Motor neuron (in vitro differentiated cells): ENCODE measurements at places on chromosomes 2 and 18.
A peak's percentile ranks its signal among the peaks of the same experiment; 100 is the strongest.

DNA sequence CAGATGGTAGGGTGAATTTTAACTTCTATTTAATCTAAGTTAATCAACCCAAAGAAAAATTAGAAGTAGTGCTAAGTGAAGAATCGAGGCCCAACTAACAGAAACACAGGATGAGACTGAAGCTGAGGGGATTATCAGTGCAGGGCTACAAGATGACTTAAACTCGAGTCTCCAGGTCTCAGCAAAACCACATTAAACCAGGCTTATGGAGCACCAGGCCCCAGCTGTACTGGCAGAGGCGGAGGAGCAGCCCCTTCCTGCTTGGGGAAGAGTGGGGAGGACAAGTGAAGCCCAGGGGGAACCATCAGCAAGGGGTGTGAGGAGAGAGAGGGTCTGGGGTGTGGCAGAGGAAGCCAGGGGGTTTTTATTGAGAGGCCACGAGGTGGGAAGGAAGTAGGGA is 135.9 kb upstream of the EPAS1 start:
- ATAC-seq: no peak

DNA sequence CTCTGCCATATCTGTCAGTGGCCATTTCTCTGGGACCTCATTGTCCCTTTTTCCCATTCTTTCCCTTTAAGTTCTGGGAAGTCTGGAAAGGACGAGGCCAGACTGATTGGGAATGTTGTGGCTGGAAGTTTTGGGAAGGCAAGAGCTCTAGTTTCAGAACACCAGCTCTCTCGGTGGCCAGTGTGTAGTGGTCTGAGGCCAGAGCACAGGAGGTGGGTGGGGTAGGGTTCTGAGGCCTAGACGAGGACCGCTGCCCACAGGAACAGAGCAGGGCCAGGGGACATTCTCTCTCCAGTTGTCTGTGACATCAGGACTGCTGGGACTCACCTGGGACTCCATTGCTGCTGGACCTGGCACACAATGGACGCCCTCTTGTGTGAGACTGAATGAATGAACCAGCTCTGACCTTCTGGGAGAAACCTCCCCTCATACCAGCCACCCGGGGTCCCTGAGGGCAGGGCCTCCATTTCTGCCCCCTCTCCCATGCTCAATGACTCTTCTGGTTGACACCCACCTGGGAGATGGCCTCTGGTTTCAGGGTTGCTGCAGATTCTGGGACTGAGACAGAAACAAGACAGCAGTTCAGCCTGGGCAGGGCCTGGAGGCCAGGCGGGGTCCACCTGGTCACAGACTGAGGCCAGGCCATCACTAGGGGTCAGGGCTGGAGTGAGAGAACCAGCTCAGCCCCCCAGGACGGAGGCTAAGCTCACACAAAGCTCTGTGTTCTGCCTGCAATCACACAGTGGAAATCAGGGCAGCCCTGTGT is 8.4 kb upstream of the NPPC start:
- ATAC-seq: peak; percentile 7

GRCh38 chr2:119732601-119733164 is 27.0 kb upstream of the PTPN4 start:
- ATAC-seq: no peak

DNA sequence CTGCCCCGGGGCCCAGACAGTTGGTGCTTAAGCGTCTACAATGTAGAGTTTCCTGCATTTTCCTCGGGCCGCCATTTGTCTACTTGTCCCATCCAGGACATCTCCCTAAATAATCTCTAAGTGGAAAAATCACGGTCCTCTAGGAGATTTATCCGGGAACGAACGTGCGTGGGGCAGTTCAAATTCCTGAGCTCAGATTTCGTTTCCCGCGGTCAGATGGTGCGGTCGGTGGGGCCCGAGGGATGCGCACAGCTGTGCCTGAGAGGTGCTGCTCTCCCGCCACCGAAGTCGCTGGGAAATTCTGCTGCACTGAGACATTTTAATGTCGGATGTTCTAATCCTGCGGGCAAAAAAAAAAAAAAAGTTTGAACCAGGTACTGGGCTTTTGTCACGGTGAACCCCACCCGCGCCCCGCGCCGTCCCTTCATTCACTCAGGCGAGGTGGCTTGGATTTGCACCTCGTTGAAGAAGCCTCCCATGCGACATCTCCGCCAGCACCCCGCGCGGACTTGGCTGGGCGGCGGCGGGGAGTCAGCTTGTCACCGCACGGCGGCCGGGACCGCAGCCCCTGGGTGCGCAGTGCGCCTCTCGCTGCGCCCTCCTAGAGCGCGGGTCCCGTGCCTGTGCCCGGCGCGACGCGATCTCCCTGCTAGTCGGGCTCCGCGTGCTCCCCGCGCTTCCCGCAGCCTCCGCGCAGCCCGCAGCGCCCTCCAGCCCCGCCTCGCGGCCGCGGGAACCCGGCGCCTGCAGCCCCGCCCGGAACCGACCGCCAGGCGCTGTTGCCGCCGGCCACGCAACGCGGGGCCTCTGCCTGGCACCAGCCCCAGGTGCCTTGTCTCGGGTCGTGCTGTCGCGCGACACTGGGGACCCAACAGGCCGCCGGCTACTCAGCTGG is 191.9 kb upstream of the TCF4 start:
- ATAC-seq: peak; percentile 90

DNA sequence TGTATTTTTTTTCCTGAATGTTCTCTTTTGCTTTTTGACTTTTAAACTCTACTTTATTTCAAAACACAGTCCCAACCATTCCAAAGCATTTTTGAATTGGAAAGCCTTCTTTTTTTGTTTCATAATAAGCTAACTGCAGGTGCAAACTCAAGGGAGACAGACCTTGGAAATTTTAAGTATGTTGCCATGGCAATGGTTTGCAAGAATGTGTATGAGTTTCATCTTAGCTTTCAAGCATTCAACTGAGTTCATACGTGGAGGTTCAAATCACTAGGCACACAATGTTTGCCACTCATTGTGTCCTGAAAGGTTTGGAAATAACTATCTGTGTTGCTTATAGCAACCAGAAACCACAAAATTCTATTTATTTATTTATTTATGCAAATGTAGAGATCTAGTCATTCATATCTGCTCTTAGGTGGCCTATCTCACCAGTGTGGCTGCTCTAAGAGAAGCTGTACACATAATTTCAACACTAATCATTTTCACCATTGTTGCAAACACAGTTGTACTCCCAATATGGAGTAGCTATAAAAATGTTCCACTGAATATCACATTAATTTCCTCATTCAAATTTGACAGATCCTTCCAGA is 805.7 kb upstream of the FSHR start:
- no peak for ATAC-seq

DNA sequence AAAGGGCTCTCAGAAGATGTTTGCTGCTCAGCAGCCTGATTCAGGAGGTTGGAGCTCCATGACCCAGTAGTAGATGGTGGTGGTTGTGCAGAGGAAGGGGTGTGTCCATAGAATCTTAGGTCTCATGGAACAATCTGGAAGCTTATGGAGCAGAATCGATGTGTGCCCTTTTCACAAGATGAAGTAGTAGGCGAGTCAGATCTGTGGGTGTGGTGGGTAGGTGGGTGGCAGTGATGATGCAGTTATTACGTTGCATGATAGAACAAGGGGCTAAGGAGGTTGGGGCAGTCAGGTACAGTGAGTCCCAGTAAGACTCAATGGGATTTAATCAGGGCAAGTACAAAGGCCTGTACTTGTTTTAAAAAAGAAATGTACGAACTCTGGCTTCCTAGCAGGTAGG is 9.1 kb downstream of the TET3 start:
- no peak for ATAC-seq

DNA sequence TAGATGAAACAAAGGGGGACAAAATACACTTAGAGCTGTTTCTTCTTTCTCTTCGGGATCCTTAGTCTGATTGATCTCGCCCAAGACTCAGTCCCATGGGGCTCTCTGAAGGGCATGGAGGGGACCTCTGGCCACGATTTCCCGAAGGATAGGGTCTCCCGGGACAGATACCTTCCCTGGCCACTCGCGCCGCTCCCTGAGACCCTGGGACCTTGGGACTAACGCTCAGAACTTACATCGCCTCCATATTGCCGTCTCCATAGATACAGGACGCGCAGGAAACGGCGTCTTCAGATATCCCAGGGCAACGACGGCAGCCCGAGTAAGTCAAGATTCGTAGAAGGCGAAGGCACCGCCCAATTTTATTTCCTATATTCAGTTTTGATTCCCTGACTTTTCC is at the start of gene CFAP65:
CFAP65 (minus strand) TSS at position 265 of the 400 bp plus-strand sequence. CDS start 2,468 bp downstream, outside the sequence.
- peak; percentile 83 for ATAC-seq

GRCh38 chr2:137939026-137939425 is 25.2 kb upstream of the HNMT start:
- no peak for ATAC-seq

- no peak for ATAC-seq
Observed at GRCh38 chr2:236988216-236988615, 97.5 kb upstream of the COPS8 start.

DNA sequence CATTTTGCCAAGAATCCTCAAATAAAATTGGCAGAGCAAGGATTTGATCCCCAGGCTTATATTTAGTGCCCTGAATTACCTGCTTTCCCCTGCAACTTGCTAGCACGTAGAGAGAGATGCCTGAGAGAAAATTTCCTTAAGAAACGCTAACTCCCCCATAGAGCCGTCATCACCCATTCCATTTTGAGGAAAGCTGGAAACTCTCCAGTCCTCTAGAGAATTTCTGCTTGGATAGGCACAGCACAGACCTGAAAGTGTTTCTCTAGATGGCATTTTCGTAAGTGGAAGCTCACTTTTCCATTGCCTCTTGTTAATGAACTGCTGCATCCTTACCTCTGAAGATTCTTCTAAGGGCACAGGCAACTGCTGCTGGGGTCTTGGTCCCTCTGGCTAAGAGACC is 277.8 kb upstream of the SIX2 start:
- no peak for ATAC-seq

DNA sequence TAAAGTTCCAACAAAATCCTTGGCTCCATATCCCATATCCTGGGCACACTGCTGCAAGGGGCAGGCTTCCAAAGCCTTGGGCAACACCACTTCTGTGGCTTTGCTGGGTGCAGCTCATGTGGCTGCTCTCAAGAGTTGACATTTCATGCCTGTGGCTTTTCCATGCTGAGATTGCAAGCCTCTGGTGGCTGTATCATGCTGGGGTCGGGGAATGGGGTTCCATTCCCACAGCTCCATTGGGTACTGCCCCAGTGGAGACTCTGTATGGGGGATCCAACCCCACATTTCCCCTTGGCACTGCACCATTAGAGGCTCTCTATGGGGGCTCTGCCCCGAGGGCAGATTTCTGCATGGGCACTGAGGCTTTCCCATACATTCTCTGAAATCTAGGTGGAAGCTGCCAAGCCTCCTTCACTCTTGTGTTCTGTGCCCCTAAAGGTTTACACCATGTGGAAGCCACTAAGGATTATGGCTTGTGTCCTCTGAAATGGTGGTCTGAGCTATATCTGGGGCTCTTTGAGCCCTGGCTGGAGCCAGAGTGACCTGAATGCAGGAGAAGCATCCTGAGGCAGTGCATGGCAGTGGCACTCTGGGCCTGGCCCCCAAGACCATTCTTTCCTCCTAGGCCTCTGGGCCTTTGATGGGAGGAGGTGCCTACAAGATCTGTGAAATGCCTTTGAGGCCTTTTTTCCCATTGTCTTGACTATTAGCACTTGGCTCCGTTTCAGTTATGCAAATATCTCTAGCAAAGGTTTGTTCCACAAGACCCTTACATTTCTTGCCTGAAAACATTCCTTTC is 107.9 kb downstream of the PTGR3 start:
- ATAC-seq: no peak

DNA sequence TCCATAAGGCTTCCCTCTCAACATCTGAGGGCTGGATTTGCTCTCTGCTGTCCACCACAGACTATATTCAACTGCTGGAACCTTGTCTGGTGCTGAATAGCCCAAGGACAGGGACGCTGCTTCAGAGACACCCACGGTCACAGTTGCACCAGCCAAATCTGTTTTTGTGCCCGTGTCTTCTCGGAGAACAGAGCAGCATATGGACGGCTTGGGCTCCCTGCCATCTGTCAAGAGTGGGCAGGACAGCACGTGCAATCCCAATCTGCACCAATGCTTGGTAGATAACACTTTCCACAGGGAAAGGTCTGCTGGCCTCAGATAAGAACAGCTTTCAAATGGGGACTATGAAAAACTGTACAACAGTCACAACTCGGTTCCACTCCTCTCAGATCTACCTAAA is 466.1 kb downstream of the TGIF1 start:
- ATAC-seq: no peak

- ATAC-seq: peak; percentile 13
Observed at GRCh38 chr2:217366266-217366895, 506.5 kb upstream of the TNP1 start.

GRCh38 chr18:62372882-62373281 is 47.8 kb downstream of the TNFRSF11A start:
- peak; percentile 71 for ATAC-seq

DNA sequence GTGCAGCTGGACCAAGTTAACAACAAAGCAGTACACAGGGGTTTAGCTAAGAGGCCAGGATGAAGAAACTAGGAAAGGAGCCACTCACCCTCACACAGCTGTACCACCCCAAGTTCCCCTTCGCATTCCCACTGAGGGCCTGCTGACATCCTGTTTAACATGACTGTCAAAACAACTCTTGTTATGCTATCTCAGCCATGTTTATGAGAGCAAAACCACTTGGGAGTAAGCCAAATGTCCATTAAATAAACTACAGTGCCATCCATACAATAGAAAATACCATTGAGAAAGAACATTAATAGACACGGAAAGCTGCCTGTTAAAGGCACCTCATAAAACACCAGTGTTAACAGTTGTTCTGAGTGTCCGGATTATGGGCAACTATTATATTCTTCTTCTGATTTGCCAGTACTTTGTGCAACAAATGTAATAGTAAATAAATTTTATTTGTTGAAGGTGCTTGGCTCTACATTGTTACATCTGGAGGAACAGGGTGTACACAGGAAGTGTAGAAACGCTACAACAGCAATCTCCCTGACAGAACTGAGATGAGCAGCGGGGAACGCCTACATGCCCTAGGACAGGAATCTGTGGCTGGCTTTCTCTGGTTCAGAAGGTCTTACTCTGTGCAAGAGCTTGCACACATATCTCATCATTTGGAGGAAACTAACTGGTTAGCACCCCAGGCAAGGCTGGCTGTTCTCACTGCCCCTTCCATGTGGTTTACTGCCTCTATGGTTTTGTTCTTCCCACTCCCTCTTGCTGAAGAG is 85.6 kb downstream of the EHD3 start:
- no peak for ATAC-seq

DNA sequence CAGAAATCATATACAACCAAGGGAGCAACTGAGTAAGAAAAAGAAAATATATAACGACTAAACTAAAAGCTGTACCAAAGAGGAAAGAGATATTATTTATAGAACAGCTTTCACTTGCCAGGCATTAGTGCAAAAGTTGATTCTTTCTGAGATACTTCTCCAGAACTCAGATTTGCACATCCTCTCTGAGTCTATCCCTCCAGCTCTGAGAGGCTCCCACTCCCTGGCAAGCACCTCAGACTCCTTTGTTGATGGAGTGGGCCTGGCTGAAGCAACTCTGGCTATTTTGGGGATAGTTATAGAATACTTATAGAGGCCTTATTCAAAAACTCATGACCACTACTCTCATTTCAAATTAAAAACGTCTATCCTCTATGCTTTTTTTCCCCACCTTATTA is 501.6 kb upstream of the TNP1 start:
- ATAC-seq: no peak
